ENCODE measurements at places on chromosomes 4 and X. TPM values are rescaled to one million over a fixed set of nuclear protein-coding genes. Genes with fewer than 3 reads are reported as not detected.

UGT2B17 gene
- not detected for total RNA-seq

GAGE13 gene
- not detected for total RNA-seq

GNRHR gene
- total RNA-seq, result not detected

DNA sequence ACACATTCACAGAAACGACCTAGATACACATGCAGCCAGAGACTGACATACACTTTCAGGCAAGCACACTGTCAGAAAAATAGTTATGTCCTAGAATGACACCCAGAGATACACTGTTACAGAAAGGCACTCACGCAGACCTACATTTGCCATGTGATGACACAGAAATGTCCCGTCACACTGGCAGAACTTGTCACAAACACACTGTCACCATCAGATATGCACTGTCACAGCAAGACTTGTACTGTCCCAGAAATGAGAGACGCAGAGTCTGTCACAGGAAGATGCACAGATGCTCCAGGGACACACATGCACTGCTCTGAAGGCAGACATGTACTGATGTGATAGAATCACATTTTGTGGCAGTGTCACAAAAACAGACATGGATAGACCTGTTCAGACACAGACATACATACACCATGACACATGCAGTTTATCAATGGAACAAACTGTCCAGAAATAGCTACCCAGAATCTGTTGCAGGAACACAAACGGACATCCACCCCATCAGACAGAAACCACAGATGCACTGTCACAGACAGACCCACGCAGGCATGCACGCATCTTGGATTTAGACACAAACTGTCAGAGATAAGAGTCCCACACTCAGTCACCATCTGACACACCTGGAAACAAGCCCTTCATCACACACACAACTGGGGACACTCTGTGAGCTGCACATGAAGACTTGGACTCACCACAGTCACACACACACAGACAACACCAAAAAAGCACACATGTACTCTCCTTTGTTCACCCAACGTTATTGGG is 1.3 kb upstream of the PIM2 start:
- DNase-seq, result peak; percentile 81

- no peak for DNase-seq
Measured at GRCh38 chr4:139501927-139502899, 48.3 kb downstream of the RAB33B start.

GRCh38 chr4:178856139-178856800 is 1414.0 kb upstream of the AGA start:
- no peak for DNase-seq

DNA sequence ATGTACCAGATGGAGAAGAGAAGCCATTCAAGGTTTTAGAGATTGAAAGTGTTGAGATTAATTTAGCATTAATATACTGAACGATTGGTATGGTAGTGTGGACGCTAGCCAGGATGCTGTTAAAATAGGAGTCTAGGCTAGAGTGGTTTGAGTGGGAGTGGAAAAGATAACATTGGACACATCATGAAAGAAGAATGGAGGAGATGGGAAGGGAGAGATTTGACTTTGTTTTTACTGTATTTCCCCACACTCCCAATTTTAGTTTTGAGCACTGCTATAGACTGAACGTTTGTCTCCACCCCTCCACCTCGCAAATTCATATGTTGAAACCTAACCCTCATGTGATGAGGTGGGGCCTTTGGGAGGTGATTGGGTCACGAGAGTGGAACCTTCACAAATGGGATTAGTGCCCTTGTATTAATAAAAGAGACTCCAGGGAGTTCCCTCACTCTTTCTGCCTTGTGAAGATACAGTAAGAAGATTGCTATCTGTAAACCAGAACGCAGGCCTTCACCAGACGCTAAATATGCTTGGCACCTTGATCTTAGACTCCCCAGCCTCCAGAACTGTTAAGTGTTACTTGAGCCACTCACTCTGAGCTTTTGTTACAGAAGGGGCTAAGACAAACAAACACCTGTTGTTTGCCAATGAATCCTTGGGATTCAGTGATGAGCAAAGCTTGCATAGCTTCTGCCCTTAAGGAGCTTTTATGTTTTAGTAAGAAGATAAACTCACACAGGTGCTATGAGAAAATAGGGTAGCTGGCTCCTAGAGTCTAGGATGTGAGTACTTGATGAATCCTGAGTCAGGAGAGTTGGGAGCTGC is 25.8 kb downstream of the USP9X start:
- no peak for DNase-seq

DNA sequence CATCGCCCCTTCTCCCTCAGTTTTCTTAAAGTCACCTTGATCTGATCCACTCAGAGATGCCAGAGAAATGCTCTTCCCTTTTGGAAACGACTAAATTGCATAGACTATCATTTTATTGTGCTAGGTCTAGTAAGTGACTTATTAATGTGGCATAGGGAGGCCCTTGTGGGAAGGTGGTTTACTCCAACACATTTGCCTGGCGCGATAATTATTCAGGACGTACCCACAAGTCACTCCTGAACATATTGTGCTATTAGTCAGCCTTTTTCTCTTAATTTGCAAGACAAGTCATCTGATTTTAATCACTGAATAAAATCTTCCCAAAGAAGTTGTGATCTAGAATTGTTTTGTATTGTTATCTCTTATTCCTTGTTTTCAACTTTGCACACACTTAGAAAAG is 7.6 kb downstream of the ENPEP start:
- DNase-seq, result no peak

Data from activated CD4-positive, alpha-beta T cell treated with anti-CD3 and anti-CD28 coated beads, Interleukin-2, amount 10 ng/mL, durations not matched to agents 24 days and 14 days (primary cell).